ENCODE measurements at places on chromosomes 3 and 15.
A peak's percentile ranks its signal among the peaks of the same experiment; 100 is the strongest.

DNA sequence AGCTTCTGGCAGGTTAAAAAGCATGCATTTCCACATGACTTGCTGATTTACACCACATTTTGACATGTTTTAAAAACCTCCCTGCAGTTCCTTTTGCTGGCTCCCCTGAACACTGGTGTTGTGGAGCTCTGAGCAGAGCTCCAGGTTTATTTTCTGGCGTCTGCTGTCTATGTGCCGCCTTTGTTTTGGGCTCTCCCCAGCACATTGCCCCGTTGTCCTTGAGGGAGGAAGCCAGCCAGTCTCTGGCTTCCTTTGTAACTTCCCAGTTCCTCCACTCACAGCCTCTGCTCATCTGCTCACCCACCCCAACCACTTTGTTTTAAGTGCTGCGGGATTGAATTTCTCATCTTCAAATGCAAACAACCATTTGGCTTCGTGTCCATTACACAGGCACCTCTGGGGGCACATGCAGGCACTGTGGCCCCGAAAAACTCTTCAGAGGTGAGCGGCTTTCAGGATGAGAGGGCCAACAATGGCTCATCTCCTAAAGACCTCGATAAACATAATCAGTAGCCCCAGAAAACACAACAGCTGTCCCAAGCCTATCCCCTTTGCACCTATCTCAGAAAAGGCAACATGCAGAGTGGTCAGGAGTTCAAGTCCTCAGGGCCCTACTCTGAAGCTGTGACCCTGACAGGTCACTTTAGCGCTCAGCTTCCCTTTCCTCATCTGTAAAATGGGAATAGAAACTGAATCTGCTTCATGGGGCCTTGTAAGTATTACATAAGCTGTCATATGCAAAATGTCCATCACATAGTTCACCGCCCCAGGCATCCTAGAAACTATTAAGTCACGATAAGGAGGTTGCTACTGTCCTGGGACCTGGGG, 1.3 kb upstream of the MEF2A start:
- no peak for DNase-seq

DNA sequence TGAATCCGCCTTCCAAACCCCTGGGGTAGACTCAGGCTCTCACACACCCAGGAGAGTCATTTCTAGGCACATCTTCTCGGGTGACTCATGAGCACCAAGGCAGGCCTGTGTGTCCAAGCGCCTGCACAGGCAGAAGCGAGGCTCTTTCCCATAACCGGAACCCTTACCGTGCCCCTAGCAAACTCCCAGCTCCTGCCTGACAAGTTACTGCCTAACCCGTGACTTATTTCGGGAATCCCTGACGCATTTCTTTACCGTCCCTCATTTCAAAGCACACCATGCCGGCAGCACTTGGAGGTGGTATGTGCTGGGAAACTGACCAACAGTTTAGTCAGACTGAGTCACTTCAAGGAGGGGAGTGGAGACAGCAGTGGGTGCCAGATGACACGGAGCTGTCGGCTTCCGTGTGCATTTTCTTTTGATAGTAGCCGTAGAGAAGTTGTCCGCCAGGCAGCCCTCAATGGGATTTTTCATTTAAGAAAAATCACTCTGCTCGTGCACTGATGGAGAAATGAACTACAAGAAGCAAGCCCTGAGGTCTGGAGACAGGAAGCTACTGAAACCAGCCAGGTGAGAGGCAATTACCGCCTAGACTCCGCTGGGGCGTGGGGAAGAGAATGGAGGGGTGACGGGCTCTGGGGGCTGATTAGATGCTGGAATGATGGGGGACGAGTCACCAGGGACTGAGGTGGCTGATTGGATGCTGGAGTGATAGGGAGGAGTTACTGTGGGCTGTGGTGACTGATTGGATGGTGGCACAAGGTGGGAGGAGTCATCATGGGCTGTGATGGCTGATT, 17.3 kb upstream of the HRH1 start:
- no peak for DNase-seq

GRCh38 chr15:86006546-86006945, 73.1 kb upstream of the AGBL1 start:
- no peak for DNase-seq

DNA sequence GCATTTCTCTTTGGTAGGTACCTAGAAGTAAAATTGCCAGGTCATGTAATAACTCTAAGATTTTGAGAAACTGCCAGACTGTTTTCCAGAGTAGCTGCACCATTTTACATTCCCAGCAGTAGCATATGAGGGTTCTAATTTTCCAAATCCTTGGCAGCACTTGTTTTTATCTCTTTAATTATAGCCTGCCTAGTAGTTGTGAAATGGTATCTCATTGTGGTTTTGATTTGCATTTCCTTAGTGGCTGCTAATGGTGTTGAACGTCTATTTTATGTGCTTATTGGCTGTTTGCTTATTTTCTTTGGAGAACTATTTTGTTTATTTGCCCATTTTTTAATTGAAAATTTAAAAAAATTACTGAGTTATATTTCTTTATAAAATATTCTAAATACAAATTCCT, 117.9 kb downstream of the TCF12 start:
- DNase-seq: no peak

- DNase-seq: no peak
Observed at GRCh38 chr15:26372706-26373105, 400.2 kb downstream of the GABRB3 start.

DNA sequence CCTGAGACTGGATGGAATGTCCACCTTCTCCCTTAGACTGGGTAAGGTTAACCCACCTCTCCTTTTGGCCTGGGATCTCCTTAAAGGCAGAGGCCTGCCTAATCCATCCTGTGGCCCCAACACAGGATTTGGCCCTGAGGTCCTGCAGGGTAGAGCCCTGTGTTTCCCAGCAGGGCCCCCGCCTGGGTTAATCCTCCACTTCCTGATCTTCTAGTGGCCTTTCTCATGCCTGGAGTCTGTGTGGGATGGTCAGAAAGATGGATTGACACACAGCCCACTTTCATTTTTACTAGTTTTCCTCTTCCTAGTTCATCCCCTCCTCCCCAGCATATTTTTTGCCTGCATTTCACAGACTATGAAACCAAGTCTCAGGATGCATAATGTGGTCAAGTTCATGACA, 48.9 kb upstream of the SLC6A6 start:
- DNase-seq: no peak

- DNase-seq: peak; percentile 54
Observed at GRCh38 chr3:16512435-16513140, 911 bp downstream of the RFTN1 start.

DNA sequence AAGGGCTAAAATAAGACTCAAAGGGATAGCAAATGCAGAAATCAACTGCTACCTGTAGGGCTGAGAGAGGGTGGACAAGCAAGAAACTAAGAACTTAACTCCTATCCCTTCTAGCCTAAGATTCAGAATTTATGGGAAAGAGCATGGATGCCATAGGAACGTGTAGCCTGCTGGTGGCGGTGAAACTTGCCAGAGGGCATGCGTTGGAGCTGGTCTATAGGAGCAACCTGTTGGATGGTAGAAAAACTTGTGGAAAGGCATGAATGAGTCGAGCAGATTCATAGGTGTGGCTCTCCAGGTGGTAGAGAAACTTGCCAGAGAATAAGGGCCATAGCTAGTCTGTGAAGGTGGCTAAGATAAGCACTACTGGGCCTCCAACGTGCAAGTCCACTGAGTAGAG, 137.2 kb downstream of the DOCK3 start:
- no peak for DNase-seq

GRCh38 chr3:72950801-72951200, 45.8 kb upstream of the PPP4R2 start:
- DNase-seq: no peak

GRCh38 chr3:69128509-69128908, 6.1 kb upstream of the LMOD3 start:
- no peak for DNase-seq

DNA sequence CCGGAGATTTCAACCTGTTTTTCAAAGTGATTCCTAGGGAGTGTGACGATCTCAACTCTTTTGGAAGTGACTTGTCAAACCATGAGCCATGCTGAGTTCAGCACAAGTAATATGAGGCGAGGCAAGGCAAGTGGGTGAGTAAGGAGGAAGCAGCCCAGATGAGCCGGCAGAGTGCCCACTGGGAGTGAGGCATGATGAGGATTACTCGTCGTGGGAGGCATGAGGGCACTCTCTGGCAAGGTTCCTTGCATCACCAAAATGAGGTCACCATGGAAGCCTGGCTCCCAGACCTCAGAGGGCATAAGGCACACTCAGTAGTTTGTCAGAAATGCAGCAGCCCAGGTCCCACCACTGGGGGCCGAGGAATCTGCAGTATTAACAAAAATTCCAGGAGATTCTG, 636.1 kb downstream of the MAGI1 start:
- DNase-seq: no peak

DNA sequence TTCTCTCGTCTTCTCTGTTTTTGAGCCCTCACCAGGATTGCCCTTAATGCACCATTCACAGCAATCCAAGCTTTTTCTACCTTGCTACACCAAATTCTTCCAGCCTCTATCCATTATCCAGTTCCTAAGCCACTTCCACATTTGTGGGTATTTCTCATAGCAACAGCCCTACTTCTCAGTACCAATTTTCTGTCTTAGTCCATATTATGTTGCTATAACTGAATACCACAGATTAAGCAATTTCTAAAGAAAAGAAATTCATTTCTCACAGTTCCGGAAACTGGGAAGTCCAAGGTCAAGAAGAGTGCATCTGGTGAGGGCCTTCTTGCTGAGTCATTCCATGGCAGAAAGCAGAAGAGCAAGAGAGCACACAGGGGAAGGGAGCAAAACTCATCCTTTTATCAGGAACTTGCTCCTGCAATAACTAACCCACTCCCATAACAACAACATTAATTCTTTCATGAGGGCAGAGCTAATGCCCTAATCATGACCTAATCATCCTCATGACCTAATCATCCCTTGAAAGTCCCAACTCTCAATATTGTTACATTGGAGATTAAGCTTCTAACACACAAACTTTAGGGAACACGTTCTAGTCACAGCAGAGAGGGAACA, 9.7 kb upstream of the EIF1B start:
- no peak for DNase-seq

DNA sequence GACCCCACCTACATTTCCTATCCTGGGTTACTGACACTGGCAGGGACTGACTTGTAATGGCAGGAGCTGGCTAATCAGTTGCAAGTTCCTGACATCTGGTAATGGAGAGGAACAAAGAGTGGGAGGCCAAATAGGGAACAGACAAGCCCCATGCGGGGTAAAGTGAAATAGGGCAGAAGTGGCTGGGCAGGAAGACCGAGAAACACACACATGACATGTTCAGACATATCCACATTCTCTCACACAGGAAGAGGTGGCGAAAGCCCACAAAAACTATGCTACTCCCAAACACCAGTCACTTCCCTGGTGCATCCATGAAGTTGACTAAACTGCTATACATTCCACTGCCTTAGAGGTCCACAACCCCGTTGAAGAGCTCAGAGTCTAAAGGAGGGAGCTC, 394.1 kb upstream of the TBL1XR1 start:
- no peak for DNase-seq

DNA sequence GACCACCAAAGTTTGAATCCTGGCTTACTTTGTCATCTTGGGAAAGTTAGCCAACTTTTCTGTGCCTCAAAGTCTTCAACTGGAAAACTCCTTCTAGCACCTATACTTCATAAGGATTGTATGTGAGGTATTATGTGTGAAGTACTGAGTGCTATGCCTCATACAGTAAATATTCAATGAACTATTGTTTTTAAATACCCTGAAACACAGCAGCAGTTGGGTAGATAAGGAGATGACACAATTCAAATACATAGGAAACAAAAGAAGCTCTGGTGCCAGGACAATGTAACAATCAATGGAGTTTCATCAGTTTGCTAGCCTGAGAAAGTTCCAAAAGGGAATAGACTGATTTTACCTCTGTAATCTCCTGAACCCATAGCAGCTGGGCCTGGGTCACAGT, 43.3 kb downstream of the TUBGCP4 start:
- DNase-seq: no peak

- no peak for DNase-seq
Observed at GRCh38 chr3:88209356-88209755, 59.6 kb downstream of the C3orf38 start.

DNA sequence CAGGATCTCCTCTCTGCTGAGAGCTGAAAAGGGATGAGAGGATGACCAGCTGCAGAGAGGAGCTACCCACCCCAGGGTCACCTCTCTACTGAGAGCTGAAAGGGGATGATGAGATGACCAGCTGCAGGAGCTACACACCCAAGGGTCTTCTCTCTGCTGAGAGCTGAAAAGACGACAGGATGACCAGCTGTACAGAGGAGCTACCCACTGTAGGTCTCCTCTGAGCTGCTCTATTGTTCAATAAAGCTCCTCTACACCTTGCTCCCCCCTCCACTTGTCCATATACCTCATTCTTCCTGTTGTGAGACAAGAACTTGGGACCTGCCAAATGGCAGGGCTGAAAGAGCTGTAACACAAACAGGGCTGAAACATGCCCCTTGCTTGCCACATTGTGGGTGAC, 149.9 kb downstream of the FMN1 start:
- DNase-seq: no peak

DNA sequence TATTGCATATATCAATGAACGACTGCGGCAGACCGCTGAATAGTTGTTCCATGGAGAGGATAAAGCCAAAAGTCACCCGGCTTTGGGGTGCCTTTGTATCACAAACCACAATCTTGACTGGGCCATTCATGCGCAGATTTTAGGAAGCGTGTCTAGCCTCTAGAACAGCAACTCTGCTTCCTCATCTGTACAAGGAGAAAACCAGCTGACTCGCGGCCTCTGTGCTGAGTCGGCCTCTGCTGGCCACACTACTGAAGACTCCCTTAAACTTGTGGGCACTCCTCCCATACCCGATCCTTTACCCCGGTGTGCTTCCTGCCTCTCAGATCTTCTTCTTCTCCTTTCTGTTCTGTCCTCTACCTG, 872 bp downstream of the DLEC1 start:
- DNase-seq: no peak

DNA sequence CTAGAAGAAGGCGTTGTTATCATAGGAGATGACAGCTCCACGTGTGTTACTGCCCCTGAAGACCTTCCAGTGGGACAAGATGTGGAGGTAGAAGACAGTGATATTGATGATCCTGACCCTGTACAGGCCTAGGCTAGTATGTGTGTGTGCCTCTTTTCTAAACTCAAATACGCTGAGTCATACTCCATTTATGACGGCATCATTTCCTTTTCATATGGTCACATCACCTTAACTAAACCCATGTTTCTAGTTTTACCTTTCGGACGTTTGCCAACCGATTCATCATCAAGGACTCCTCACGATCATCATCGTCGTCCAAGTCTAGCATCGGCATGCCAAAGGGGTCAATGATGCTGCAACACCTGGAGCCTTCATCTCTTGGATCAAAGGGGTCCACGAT, 149.0 kb downstream of the CBLB start:
- no peak for DNase-seq

GRCh38 chr15:65969865-65970816, 100.8 kb downstream of the RAB11A start:
- DNase-seq: no peak

GRCh38 chr15:64850778-64851502, 9.2 kb downstream of the PLEKHO2 start:
- no peak for DNase-seq

DNA sequence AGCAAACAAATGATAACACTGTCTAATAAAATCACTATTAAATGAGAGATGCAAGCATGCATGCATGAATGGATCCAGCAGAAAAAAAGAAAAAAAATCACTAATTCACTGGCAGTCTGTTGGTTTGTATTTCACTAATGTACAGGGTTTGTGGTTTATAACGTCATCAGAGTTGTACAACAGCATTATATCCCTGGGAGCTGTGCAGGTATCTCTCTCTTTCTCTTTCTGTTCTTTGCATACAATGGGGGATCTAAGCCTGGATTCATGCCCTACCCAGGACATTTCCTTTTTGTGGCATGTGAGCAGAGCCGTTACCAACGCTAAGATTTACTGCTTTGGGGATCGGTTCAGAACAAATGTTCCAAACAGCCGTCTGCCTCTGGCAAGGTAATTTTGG, 229.5 kb downstream of the SOX2 start:
- no peak for DNase-seq

GRCh38 chr15:80120636-80121035, 32.2 kb upstream of the FAH start:
- DNase-seq: no peak

Data from GM19239 (cell line).